Muscle of arm (tissue), 14 donors: ENCODE measurements at places on chromosomes 11 and 22.

- DNase-seq = no peak
Observed at GRCh38 chr11:93279851-93280347, 50.6 kb upstream of the DEUP1 start.

- DNase-seq = no peak
Observed at GRCh38 chr22:48805516-48805915, 1022.2 kb downstream of the BRD1 start.

- no peak for DNase-seq
Observed at GRCh38 chr11:115776916-115777315, 272.7 kb upstream of the CADM1 start.

DNA sequence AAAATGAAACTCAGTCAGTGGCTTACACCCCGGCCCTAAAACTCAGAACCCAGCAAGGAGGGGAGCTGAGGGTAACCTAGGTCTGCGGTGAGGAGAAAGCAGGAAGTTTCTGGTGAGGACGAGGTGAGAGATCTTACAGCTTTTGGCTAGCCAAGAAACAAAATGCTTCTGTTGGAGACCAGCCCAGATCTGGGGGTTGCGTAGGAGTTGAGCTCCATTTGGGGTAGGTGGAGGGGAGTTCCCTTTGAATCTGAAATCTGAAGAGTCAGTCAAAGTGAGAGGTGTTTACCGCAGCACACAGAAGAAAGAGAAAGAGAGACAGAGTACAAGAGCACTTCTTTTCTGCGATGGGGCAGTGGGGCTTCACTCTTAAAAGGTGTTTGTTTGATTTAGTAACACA, 29.6 kb downstream of the EHF start:
- no peak for DNase-seq
